ENCODE measurements at places on chromosomes 16 and 17.

- no peak for DNase-seq
Measured at GRCh38 chr17:49180998-49181635, 29.3 kb downstream of the GNGT2 start.

GRCh38 chr17:29591737-29592608, 959 bp upstream of the ANKRD13B start:
- peak; percentile 98 for DNase-seq

- DNase-seq, result no peak
Measured at GRCh38 chr16:11609474-11610120, 22.9 kb upstream of the LITAF start.

DNA sequence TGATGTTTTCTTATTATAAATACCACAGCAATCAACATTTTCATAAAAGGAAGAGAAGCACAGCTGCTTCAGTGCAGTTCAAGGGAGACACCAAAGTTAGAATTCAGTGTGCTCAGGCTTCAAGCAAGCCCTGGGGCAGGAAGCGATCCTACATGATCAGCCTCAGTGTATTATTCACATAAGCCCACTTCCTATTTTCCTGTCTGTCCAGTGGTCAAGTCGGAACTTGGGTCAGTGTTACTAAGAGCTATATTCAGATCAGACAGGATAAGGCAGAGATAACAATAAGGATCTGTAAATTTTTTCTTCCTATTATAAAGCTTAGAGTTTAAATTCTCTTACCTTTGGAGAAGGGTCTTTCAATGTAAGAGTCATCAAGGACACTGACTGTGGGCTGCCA, 12.9 kb downstream of the HEATR6 start:
- no peak for DNase-seq

DNA sequence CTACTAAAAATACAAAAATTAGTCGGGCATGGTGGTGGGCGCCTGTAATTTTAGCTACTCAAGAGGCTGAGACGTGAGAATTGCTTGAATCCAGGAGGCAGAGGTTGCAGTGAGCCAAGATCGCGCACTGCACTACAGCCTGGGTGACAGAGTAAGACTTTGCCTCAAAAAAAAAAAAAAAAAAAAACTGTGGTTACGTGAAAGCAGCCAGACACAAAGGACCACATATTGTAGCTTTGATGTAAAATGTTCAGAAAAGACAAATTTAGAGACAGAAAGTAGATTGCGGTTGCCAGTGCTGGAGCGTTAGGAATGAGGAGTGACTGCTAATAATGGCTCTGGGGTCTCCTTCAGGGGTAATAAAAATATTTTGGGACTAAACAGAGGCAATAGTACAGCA, 4.0 kb upstream of the MEAK7 start:
- no peak for DNase-seq

DNA sequence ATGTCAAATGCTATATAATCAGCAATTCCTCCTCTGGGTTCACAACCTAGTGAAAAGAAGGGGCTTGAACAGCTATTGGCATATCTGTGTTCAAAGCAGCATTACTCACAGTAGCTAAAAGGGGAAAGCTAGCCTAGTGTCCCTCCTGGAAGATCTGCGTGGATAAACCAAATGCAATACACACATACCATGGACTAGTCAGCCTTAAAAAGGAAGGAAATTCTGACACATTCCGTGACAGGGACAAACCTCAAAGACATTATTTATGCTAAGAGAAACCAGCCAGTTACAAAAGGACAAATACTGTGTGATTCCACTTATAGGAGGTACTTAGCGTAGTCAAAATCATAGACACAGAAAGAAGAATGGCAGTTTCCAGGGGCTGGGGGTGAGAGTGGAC, 90.1 kb downstream of the XYLT1 start:
- DNase-seq, result no peak

DNA sequence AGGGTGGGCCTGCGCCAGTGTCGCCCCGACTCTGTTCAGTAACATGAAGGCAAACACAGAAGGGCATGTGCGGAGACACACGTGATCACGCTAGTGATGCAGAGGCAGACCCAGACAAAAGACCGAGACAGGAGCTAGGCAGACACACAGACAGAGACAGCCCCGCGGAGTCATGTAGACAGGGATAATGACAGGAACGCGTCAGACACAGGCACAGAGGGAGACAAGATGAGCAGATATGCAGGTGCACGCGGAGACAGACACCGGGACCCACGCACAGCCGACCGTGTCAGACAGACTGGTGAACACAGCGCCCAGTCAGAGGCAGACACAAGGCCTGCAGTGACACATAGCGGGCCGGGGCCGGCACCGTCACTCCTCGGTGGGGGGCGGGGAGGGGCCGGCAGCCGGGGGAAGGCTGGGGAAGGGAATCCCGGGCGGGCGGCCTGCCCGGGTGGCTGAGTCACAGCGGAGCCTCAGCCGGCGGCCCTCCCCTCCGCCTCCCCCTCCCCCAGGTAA, 7.4 kb downstream of the KDM6B start:
- no peak for DNase-seq

GRCh38 chr16:8469102-8469778, 121.1 kb downstream of the TMEM114 start:
- no peak for DNase-seq

- no peak for DNase-seq
Measured at GRCh38 chr17:82248815-82249674, 20.2 kb downstream of the SLC16A3 start.

- no peak for DNase-seq
Measured at GRCh38 chr16:11258553-11259492, 2.8 kb upstream of the SOCS1 start.

DNA sequence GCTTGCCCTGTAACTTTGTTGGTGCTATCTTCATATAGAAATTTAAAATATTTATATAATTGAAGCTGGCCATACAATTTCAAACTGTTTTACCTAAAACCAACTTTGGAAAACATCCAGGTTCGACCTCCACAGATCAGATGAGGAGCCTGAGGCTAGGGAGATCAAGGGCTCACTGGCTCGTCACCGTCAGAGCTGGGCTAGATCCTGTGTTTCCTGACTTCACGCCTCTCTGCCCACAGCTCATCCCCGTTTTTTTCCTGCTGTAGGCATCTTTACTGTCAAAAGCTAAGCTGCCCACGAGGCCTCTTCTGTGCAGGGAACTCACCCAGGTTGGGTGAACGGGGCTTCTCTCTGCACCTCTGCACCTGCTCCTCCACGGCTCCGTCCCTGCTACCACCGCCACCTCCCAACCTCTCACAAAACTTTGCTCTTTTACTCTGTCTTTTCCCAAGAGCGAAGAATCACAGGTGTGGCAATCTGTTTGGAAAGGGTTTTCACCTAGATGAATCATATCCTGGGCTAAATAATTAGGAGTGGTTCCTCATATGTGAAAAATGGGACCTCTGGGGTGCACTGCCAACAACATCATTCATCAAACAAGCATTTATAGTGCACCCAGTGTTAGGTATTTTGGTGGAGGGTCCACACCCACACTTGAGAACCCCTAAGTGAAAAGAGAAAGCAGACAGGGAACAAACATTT, 24.8 kb upstream of the KDM6B start:
- no peak for DNase-seq

GRCh38 chr17:12691173-12691572, 25.5 kb downstream of the MYOCD start:
- no peak for DNase-seq

GRCh38 chr16:85162478-85163277, 50.4 kb upstream of the CIBAR2 start:
- no peak for DNase-seq

GRCh38 chr16:59684911-59685310, 950.8 kb upstream of the GOT2 start:
- no peak for DNase-seq

DNA sequence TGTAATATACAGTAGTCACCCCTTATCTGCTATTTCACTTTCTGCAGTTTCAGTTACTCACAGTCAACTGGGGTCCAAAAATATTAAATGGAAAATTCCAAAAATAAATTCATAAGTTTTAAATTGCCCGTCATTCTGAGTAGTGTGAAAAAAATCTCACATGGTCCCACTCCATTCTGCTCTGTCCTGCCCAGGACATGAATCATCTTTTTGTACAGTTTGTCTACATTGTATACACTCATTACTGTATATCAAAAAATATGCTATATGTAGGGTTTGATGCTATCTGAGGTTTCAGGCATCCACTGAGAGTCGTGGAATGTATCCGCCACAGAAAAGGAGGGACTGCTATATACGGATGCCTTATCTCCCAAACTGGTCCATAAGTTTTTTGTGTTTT, 16.0 kb upstream of the APPBP2 start:
- no peak for DNase-seq

DNA sequence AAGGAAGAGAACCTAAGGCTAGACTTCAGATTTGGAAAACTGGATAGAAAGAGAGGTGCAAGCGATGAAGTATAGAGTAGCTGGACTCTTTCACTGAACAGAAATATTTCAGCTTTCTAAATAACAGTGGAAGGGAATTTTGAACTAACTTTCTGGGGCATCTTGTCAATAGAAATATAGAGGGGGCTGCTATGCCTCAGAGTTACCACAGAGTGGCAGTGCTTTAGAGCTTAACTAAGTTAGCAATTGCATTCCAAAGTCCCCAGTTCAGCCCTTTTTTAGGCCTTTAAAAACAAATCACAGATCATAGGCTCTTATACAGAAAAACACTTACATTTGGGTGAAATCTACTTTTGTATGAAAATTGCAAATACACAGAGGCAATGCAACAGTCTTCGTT, 154.2 kb upstream of the CDH8 start:
- no peak for DNase-seq

DNA sequence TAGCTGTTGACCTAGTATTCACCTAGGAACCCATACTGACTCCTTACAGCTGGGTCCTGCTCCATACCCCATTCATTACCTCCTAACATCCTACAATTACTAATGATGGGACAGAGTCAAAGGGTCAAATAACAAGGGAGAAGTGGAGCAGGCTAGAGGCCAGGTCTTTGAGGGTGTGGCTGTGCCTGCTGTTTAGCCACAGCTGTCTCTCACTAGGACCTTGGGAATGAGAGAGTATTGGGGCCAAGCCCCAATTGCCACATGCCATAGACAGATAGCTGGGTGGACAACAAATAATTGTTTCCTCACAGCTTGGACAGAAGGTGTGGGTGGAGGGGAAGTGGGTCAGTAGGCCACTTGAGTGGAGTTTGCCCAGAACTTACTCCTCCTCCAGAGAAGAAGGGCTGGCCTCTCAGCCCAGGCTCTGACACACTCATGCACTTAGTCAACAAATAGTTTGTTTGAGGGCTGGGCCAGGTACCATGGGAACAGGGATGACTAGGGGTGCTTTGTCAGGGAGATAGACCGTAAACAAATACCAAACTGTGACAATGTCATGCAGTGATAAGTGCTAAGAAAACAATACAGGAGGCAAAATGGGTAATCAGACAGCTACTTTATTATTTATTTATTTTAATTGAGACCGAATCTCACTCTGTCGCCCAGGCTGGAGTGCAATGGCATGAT, 10.2 kb upstream of the CENPT start:
- DNase-seq, result no peak

DNA sequence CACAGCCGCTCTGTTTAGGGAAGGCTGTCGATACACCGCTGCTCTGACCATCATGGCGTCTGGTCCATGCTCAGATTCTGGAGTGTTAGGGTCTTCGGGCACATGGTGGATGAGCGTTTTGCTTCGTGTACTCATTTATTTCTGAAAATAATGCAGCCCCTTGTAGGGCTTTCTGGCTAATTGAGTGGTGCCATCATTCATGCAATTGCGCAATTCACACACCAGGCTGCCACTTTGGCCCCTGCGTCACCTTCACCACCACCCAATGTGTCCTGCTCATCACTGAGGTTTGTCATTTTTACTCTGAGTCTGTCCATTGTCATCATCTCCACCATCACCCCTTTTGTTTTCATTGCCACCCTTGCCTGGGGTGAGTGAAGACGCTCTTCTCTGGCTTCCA, 557.4 kb downstream of the WWOX start:
- DNase-seq, result no peak

GRCh38 chr17:50626037-50626574, 8.6 kb upstream of the ABCC3 start:
- peak; percentile 68 for DNase-seq

- peak; percentile 9 for DNase-seq
Measured at GRCh38 chr17:2688351-2689342, 22.9 kb downstream of the CLUH start.

GRCh38 chr17:72931163-72931562, 161.3 kb downstream of the SLC39A11 start:
- DNase-seq, result no peak

DNA sequence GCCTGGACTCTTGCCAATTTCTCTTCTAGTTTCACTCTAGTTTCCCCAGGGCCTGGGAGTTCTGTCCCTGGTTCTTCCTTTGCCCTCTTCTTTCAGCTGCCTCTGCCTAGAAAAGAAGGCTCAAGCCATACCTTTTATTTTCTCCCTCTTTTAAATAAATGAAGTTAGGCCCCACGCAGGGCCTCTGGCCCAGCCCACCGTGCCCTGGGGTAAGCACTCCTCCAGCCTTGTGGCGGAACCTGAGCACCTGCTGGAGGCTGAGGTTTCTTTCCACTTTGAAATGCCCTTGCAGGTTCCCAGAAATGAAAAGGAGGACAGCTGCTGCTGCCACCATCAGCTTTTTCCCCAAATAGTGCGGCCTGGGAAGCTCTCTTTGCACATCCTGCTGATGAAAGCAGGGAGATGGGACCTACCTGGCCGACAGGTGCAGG, 139.4 kb downstream of the CCDC182 start:
- no peak for DNase-seq

DNA sequence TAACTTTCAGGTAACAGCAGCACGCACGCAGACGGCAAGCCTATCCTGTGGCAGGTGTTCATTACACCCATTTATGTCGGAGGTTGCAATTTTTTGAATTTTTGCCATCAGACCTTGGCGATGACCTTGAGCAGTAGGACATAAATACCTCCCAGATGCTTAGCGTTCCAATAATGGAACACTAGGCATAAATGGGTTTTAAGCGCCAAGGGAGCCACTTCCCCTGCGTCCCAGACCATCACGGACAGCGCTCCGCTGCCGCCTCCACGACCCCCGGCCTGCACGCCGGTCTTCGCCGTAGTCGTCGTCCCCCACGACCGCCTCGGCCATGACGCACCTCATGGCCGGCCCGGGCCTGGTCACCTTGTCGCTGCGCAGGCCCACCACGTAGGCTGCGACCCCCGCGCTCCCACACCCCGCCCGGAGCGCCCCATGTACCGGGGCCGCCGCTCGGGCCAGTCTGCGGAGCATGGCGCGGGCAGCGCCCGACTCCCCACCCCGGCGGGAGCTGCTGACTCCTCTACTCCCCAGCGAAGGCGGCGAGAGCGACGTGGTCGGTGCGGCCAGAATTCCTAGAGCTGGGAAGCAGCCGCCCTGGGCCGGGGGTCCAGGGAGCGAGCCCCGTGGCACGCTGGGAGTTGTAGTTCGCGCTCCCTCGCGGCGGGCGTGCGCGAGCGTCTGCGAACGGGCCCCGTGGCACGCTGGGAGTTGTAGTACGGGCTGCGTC, 22.7 kb downstream of the TMEM235 start:
- peak; percentile 84 for DNase-seq

All from progenitor cell of endocrine pancreas (in vitro differentiated cells).